ENCODE measurements at places on chromosomes 5 and 9.

DNA sequence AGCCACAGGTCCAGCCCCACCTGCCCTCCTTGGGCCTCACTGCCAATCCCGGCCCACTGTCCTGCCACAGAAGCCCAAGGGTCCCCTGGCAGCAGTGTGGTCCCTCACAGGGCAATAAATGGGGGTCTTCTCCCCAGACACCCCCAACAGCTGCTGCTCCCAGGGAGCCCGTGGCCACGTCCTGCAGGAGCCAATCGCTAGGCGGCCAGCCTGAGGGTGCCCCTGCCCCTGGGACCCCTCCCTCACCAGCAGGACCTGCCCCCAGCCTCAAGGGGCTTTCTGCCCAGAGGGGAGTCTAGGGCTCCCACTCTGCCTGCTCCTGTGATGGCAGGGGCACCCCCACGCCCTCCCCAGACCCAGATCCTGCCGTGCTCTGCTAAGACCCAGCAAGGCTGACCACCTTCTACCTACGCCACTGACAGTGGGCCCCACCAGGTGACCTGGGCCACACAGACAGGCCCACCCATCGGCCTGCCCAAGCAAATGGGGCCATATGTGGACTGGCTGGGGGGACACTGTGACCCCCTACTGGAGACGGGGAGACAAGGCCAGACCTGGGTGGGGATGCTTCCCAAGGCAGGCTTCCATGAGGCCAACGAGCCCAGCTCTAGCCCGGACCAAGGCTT lies 17.0 kb downstream of the NOTCH1 start:
- no peak for ATAC-seq

- no peak for ATAC-seq
Observed at GRCh38 chr9:78089111-78089510, 57.5 kb upstream of the GNAQ start.

DNA sequence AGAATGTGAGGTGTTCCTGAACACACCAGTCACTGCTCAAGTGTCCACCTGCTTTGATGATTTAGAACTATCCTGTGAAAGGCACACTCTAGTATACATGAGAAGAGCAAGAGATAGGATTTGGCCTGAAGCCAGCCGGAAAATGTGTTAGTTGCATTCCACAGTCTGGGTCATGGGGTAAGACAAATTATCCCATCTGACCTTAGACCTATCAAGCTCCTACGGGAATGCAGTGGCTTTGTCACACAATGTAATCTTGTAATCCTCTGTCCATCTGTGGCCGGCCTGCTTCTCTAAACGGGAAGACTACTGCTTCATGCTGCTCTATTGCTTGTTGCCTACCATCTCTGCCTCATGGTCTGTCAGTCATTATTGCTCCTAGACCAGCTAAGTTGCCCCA lies 92.4 kb upstream of the PRRC1 start:
- ATAC-seq, result no peak

GRCh38 chr9:123276551-123276950 lies 8.2 kb upstream of the STRBP start:
- ATAC-seq, result no peak

GRCh38 chr5:118946138-118946800 lies 42.1 kb downstream of the DTWD2 start:
- ATAC-seq, result no peak

GRCh38 chr9:126401107-126401506 lies 74.5 kb downstream of the MVB12B start:
- ATAC-seq, result no peak

GRCh38 chr5:155066886-155067595 lies 53.5 kb downstream of the KIF4B start:
- ATAC-seq, result no peak
